ENCODE measurements at places on chromosomes 12 and 14.

GRCh38 chr12:9064201-9064814 is 51.4 kb downstream of the A2M start:
- peak; percentile 65 for DNase-seq

GRCh38 chr12:127284021-127284420 is 982.9 kb upstream of the TMEM132C start:
- DNase-seq: no peak

DNA sequence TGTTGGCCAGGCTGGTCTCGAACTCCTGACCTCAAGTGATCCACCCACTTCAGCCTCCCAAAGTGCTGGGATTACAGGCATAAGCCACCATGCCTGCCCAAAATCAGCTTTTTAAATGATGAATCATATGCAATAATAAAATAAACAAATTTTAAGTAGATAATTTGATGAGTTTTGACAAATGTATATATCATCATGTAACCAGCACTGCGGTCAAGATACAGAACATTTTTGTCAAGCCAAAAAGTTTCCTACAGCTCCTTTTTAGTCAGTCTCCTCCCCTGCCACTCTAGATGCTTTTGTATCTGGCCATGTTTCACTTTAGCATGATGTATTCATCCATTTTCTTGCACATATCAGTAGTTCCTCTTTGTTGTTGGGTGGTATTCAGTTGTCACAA is 17.2 kb downstream of the FRMD6 start:
- no peak for DNase-seq

- no peak for DNase-seq
These were observed 2.8 kb upstream of the CCDC196 start for GRCh38 chr14:66483322-66483721.

DNA sequence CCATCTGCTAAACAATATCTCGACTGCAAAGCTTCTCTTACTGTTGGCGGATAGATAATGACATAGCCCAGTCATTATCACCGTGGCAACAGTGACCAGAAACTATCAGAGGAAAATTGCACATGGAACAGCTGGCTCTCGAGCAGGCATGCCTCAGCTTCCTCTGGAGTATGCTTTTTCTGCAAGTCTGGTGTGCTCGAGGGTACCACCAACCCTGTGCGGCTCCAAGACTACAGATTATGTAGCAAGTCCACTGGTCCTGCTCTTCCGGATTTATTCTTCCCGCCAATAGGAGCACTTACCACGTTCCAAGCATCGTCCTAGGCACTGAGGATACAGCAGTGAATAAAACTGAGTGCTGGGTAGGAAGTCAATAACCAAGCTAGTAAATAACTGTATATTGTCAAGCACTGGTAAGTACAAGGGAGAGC is 1.4 kb upstream of the GLRX5 start:
- peak; percentile 63 for DNase-seq

- DNase-seq: no peak
These were observed 32.7 kb upstream of the KLRF1 start for GRCh38 chr12:9794484-9795093.

GRCh38 chr14:68172627-68173026 is 353.0 kb downstream of the RAD51B start:
- DNase-seq: no peak

Data from KBM-7 (cell line).